ENCODE measurements at places on chromosomes 3 and 15.
A peak's percentile ranks its signal among the peaks of the same experiment; 100 is the strongest.

GRCh38 chr3:9066141-9066540 lies 102.9 kb upstream of the RAD18 start:
- DNase-seq, result no peak

DNA sequence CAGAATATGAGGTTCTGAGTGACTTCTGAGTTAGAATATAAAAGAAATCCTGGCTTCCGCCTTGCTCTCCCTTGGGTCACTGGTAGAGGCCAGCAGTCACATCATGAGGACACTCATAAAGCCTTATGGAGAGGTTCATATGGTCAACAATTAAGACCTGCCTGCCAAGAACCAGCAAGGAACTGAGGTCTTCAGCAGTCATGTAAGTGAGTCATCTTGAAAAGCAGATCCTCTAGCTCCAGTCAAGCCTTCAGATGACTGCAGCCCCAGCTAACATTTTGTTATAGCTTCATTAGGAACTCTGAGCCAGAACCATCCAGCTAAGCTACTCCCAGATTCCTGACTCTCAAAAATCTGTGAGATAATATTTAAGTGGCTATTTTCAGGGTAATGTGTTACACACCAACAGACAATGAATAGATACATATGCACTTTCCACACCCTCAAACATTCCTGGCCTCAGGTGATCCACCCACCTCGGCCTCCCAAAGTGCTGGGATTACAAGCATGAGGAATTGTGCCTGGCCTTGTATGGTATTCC lies 447.2 kb downstream of the SHQ1 start:
- DNase-seq, result peak; percentile 58

DNA sequence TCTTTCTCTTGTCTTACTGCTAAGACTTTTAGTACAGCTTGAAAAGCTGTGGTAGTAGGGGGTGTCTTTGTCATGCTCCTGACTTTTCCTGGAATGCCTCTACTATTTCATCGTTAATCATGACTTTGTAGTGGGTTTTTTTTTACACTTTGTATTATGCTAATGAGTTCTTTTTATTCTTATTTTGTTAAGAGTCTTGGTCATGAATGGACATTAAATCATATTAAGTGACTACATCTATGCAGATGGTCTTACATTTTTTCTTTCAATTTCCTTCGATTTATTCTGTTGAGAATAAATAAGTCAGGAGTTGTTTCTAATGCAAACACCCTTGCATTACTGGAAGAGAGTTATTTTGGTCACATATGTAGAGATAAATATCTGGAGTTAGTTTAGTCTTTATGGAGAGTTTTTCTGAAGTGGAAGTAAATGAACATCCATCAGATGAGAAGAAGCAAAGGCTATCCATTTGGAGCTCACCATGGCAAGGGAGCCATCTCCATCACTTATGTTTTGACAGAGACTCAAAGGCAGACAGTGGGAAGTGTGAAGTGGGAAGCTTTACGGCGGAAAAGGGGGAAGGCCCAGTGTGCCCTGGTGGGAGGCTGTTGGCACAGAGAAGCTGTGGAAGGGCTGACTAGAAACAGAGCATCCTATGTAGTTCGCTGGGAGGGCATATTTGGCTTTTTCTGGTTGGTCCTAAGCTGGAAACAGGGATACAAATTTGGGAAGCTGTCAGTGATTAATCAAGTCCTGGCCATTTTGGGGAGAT lies 73.1 kb upstream of the PRR23E start:
- no peak for DNase-seq

DNA sequence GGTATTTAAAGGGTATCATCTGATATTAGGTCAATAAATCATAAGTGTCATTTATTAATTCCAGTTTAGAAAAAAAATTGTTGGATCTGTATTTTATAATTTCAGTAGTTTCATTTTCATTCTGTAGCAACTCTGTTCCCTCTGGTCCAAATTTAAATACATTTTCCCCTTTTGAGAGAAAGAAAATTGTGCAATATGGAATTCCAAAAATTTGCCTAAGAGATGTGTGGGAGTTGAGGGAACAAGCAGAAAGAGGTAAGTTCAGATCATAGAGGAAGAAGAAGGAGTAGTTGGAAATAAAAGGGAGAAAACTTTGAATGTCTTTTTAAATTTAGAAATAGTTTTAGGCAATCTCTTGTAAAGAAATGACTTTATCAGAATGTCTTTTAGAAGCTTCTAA lies 48.9 kb upstream of the MME start:
- peak; percentile 64 for DNase-seq
